Jurkat, Clone E6-1 (cell line): ENCODE measurements at places on chromosomes 7 and 10.

- DNase-seq, result no peak
Measured at GRCh38 chr7:42869131-42870020, 42.5 kb downstream of the C7orf25 start.

GRCh38 chr10:71259815-71260501, 47.6 kb downstream of the UNC5B start:
- DNase-seq, result no peak

DNA sequence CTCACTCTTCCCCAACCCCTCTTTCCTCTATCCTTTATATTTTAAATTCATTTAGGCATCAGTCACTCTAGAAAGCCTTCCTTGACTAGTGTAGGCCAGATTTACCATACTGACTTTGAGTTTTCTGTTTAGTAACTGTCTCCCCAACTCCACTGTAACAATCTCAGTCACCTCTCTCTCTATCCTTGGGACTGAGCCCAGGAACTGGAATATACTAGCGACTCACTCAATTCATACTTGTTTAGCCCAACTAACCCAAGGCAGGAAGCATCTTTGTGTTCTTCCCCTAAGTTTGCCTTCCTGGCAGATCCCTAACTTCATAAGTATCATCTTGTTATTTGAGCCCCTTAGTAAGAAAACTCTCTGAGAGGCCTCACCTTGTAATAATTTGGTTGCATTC, 19.1 kb downstream of the PLCE1 start:
- no peak for DNase-seq

DNA sequence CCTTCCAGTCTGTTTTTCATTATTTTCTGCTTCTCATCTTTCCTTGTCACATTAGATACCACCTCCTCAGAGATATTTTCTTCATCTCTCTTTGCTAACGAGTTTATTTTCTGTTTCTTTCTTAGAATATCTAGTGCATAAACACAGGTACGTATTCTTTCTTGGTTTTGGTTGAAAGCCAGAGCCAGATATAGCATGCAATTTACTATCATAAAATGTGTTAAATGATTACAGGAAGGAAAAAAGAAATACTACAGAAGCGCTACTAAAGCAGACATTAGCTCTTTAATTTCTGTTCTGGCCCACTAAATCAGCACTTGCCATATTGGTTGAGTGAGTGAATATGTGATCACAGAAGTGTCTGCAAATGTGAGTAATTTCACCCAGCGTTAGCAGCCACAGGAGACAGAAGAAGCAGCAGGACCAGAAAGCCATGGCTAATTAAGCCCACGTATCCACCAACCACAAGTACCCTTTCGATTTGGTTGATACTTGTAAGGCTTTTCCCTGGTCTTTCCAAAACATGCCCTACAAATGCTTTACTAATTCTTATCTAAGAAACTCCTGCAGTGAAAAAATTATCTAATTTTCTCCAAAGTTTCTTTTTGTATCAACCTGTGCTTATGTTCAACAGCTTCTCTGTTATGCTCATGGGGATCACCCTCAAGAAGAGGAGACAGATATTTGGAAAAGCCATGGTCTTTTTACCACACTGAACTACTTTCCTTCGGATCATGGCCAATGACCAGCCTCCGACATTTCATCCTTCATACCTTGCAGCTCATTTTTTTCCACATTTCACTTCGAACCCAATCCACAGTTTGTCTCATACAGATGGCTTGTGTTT, 23.1 kb upstream of the MACC1 start:
- no peak for DNase-seq

DNA sequence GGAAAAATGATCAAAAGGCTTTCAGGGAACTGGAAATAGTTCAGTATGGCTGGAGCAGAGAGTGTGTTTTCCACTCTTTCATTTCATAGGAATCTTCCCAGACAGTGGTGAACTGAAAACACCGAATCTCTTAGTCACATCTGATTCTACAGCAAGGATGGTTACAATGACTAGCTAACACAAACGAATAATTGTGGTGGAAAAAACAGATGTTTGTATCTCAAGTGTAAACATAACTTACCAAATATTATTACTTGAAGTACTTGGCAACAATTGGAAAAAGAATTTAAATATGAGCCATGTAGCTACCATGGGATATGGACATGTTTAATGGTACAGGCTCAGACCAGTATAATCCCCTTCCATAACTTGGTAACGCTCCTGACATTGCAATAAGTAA, 21.1 kb upstream of the BPGM start:
- DNase-seq, result no peak

DNA sequence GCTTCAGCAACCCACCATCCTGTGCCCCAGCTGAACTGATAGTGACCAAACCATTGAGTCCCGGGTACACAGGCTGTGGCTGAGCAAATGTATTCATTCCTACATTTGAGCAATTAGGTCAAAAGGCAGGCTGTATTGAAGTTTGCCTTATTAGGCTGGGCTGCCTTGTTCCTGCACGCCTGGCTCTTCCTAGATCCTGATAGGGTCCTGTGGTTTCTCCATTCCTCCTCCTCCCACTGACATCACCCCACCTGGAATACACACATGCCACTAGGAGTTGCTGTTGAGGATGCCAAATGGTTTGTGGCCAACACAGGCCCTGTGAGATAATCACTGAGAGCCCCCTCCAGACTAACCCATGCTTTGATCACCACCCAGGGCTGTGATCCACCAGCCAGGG, 66.4 kb upstream of the FGFR2 start:
- no peak for DNase-seq

DNA sequence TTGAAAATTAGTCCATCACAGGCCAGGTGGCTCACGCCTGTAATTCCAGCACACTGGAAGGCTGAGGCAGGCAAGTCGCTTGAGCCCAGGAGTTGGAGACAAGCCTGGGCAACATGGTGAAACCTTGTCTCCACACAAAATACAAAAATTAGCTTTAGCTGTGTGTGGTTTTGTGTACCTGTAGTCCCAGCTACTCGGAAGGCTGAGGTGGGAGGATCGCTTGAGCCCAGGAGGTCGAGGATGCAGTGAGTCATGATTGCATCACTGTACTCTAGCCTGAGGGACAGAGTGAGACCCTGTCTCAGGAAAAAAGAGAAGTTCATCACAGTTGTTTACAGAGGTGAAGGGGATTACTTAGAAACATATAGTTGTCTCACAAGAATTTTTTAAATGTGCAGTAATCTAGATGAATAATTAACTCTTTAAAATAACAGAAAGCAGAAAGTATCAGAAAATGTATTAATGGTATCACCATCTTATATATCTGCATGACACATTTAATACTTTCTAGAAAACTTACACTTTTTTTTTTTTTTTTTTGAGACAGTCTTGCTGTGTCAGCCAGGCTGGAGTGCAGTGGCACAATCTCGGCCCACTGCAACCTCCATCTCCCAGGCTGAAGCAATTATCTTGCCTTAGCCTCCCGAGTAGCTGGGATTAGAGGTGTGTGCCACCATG, 8.9 kb downstream of the LCOR start:
- no peak for DNase-seq

DNA sequence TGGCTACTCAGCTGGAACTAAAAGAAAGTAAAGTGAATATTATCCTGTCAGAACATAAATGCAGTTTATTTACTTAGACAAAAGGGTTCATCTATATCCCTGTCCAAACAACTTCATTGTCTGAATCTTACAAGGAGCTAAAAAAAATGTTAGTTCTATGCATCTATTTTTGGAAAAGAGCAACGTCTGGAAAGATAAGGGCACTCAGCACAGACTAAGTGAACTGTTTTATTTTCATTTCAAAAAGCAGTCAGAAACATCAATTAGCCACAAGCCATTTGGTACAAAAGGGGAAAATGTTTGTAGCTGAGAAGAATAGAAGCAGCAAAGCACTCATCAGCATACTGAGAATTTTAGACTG, 245.5 kb downstream of the FOXP2 start:
- no peak for DNase-seq

- DNase-seq, result no peak
Measured at GRCh38 chr7:28135760-28136159, 44.8 kb downstream of the JAZF1 start.

DNA sequence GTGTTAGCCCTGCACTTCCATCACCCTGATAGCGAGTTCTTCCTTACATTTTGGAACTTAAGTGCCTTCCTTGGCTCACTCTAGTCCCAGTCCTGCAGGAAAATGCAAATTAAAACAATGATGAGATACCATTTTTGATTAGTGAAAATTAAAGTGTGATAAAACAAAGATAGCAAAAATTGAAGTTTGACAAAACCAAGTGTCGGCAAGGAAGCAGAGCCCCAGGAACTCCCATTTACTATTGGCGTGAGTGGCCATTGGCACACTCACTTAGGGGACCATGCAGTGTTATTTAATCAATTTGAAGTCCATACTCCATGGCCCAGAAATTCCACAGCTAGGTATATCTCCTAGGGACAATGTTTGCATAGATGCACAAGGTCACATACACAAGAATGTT, 28.4 kb downstream of the LAMB4 start:
- DNase-seq, result no peak

GRCh38 chr10:9291081-9291480, 1236.6 kb downstream of the GATA3 start:
- DNase-seq, result no peak

GRCh38 chr7:87480386-87480785, 4.9 kb upstream of the ABCB4 start:
- no peak for DNase-seq

- no peak for DNase-seq
Measured at GRCh38 chr10:73717556-73717955, 19.6 kb upstream of the AGAP5 start.

GRCh38 chr7:19312416-19312815, 167.2 kb upstream of the FERD3L start:
- no peak for DNase-seq

DNA sequence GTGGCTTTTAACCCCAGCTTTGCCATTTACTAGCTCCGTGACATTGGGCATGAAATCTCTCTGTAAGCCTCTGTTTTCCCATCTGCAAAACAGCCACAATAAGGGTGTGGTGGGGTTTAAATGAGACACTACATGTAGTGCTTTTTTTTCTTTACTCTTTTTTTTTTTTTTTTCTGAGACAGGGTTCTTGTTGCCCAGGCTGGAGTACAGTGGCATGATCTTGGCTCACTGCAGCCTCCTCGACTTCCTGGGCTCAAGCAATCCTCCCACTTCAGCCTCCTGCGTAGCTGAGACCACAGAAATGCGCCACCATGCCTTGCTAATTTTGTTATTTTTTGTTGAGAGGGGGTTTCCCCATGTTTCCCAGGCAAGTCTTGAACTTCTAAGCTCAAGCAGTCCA, 8.3 kb upstream of the DENND10 start:
- no peak for DNase-seq
